NCI-H524 (cell line): ENCODE measurements at places on chromosomes 11 and 22.
A peak's percentile ranks its signal among the peaks of the same experiment; 100 is the strongest.

GRCh38 chr22:27195494-27195893, 538.1 kb downstream of the MIAT start:
- DNase-seq = no peak

DNA sequence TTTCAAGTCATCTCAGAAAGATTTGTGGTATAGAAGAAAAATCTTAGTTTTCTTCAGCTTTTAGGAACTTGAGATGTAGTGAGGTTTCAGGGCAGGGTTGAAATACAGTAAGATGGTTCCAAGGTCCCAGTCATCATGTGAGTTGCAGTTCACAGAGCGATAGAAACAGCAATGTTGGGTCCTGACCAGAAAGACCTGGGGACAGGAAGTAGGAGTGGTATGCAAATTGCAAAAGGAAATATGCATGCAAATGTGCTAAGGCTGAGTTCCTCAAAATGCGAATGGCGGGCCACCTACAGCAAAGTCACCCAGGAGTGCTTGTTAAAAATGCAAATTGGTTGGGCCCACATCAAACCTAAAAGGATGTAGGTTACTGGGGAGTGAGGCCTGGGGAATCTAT, 1032.7 kb upstream of the TENM4 start:
- no peak for DNase-seq

- no peak for DNase-seq
Measured at GRCh38 chr11:21933095-21933494, 259.8 kb upstream of the ANO5 start.

DNA sequence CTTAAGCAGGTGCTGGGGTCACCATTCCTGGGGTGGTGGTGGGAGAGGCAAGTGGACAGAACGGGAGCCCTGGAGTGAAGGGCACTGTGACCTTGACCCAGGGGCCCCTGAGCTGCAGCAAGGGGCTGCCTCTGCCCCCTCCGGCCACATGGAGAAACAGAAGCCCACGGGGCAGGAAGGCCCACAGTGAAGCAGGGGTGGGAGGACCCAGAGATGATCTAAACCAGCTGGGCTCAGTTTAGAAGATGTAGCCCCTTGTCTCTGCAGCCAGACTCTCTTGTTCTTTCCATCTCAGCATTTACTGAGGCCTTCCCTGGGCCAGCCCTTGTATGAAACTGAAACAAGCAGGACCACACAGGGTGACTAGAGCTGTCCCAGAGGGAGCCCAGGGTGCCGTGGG, 30.5 kb downstream of the WNT11 start:
- DNase-seq = no peak

DNA sequence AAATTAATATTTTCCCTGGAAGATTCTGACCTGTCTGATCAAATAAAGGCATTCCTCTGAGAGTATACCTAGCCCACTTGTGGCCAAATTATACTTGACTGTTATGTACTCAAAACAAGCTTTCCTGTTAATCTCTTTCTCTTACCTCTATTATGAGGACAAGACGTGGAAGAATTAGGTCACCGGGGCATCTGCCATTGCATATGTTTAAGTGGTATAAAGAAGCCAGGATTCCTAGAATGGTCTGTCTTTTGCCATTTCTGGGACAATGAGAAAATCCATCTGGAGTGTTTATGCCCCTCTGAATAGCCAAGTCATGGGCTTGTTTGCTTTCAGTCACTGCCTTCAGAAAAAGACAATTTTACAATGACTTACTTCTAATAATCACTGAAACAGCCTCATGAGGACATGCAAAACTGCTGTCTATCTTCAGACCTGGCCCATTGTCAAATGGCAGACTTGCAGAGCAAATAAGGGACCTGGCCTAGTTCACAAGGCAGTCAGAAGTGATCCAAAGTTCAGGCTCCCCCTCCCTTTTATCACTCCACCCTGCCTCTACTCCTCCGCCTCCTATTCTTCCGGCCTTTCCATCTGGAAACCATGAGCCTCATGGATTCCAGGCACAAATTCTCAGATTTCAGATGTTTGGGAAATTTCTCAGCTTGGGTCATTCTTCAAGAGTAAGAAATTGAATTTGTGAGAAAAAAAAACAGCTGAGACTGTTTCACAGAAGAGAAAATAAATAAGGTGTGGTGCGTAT, 128.1 kb upstream of the LDLRAD3 start:
- peak; percentile 85 for DNase-seq

GRCh38 chr11:67776852-67777520, 102.6 kb upstream of the ALDH3B2 start:
- no peak for DNase-seq

DNA sequence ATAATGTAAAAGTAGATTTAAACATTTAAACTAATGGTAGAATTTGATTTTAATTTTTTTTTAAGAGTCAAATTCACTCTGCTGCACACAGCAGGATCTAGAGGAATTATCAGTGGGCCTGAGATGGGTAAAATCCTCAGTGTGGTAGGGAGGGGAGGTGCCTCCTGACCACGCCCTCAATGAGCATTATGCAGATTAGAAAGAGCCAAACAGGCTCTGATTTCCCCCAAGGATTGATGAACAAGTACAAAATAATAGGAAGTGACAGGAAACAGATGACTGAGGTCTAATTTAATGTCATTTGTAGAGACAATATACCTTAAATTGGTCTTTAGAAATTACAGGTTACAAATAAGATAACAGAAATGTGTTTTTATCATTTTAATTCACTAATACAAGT, 155.2 kb downstream of the DCDC1 start:
- DNase-seq = peak; percentile 4

GRCh38 chr11:82683029-82683428, 50.6 kb downstream of the FAM181B start:
- DNase-seq = no peak
